GM04504 (cell line): ENCODE measurements at places on chromosomes 11 and 22.

- no peak for DNase-seq
These were observed 97.3 kb downstream of the PDHX start for GRCh38 chr11:35013514-35014233.

- DNase-seq = no peak
These were observed 173.3 kb downstream of the TBC1D22A start for GRCh38 chr22:46935506-46936377.

DNA sequence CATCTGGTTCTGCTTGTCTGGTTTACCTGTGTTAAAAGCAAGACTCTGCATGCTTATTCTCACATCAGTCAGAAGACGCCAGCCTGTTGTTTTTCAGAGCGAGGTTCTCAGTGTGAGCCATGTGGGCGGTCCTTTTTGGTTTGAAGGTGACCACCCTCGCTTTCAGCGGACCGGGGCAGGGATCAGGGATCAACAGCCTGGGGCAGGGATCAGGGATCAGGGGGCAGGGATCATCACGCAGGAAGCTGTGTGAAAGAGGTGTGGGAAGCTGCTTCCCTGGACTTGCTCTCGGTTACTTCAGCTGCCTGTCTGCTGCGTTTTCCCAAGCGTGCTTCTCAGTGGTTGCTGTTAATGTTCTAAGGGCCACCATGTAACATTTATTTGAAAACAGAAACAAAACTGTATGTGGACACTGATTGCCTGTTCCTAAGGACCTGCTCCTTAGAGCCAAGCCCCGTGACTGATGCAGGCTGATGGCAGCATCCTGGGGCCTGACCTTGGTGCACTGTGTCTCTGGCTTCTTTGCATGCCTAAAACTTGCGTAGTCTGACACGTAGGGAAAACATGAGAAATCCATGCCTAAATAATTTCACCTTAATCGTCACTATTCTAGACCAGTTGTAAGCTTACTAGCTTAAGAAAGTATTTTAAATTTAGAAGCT lies 146.9 kb downstream of the ATXN10 start:
- no peak for DNase-seq

DNA sequence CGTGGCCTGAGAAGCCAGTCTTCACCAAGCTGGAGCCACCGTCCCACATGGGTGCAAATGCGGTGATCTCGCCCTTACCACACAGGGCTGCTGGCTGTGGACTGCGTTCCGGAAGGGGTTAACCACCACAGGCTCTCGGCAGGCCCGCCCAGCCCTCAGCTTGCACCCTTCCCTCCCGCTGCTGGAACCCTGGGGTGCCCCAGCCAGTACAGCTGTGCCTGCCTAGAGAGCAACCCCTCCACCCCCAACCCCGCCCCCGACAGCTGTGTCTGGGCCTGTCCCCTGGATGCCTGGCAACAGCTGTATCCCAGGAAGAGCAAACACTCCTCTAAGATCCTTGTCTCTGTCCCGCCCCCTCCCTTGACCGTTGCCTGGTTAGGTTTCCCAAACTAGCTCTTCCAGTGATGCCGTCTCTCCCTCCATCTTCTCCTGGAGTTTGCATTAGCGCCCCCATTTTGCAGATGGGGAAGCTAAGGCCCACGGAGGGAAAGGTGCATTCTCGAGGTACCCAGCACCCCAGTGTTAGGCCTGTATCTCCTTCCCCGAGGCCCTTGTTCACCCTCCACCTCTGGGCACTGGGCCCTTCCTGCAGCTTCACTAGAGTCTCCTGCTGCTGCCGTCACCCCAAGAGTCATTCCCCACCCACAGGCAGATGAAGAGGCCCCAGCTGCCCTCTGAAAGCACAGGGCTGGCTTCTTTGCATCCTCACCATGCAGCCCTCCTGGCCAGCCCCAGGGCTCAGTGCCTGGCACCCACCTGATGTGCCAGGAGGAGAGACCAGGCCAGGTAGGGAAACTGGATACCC lies 12.6 kb upstream of the COX8A start:
- DNase-seq = no peak

DNA sequence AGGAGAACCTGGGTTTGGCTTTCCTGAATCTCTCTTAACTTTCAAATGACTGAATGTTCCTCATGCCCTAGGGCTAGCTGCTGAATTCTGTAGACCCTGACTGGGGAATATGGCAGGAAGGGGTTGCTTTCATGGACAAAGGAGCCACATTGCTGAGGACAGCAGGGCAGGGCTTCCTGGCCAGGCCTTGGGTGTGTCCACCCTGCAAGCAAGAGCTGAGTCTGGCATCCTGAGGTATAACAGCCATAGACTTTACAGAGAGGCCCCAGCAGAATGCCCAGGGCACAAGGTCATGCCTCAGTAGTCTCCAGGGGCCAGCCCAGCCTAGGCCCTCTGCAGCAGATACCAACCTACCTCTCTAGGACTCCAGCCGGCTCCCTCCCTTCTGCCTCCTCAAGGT lies 102.2 kb upstream of the RAG2 start:
- DNase-seq = no peak

- no peak for DNase-seq
These were observed 152.0 kb downstream of the LRRC4C start for GRCh38 chr11:41307296-41308080.

DNA sequence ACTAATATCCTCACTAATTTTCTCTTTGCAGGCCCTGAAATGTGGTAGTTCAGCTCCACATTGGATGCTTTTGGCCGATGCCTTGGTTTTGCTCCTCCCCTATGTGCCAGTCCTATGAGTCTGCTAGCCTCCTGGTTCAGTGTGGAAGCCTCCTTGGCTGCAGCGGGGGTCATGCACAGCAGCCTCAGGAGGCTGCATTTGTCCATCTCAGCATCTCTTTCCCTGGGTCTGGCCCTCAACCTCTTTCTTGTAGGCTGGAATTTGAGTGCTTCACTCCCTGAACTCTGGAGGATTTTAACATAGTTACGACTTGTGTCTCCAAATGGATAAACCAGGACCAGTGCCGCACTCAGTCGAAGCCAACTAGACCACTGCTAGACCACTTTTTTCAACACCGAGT lies 34.9 kb downstream of the SCUBE2 start:
- no peak for DNase-seq

GRCh38 chr11:95429376-95429907 lies 198.4 kb upstream of the SESN3 start:
- no peak for DNase-seq

DNA sequence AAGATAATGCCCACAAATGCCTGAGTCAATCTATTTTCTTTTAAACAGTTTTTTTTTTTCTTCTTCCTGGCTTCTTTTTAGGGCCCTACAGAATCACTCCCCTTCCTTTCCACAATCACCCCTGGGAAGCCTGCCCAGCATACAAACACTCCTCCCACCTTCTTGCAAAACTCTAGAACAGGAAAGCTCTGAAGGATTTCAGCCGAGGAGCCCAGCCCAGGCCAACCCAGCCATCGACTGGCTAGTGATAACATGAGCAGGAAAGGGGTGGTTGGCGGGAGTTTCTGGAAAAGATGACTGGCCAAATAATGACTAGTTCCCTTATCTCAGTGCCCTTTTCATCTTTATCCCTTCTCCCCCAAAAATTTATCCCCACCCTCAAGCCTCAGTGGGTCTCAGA lies 68.2 kb downstream of the USP35 start:
- DNase-seq = peak; percentile 64

- no peak for DNase-seq
These were observed 282.5 kb downstream of the ETS1 start for GRCh38 chr11:128304666-128305485.

DNA sequence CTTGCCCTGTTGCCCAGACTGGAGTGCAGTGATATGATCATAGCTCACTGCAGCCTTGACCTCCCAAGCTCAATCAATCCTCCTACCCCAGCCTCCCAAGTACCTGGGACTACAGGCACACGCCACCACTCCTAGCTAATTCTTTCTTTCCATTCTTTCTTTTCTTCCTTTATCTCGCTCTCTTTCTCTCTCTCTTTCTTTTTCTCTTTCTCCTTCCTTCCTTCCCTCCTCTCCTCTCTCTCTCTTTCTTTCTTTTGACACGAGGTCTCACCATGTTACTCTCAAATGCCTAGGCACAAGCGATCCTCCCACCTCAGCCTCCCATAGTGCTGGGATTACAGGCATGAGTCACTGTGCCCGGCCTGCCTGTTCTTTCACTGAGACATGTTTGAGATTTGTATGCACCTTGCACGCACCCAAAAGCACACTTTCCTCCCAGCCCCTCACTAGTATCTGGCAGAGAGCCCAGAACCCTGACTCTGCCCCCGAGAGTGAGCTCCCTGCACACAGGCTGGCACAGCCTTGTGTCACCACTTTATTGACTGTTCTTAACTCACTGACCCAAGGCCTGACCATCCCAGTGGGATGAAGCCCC lies 56.8 kb downstream of the CD6 start:
- DNase-seq = no peak

GRCh38 chr11:46039990-46040389 lies 81.3 kb downstream of the PHF21A start:
- DNase-seq = no peak

GRCh38 chr11:561148-562003 lies 606 bp downstream of the RASSF7 start:
- DNase-seq = no peak

DNA sequence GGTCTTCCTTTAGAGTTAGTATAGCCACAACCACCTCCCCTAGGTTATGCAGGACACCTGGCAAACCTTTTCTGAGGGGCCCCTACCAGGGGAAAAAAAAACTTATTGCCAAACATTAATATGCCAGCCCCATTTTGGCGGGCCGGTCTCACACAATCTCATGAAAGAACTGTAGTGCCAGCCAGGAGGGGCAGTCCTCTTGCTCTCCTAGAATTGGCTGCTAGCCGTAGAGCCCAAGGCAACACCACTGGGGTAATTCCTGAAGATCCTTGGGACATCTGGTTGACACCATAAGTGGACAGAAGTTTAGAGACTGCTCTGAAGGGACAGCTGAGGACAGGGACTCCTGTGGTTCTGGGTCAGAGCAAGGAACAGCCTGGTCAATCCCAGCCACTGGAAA lies 24.2 kb downstream of the NAV2 start:
- no peak for DNase-seq

GRCh38 chr11:96715208-96715607 lies 325.4 kb downstream of the JRKL start:
- no peak for DNase-seq

- DNase-seq = no peak
These were observed 34.5 kb downstream of the GNB1L start for GRCh38 chr22:19819911-19820879.

DNA sequence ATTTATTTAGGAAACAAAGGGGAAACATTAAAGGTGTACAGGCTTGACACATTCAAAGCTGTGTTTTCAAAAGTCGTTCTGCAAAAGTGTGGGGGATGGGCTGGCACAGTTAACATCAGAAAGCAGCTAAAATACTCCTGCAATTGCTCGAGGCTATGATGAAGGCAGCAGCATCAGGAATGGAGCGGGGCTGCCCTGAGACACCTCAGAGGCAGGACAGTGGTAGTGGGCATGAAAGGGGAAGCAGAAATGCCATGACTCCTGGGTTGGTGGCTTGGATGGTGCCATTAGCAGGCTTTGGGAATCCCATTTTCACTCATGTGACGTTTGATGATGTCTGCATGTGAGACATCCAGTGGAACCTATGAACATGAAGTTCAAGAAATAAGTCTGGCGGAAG lies 646 bp downstream of the NCAPD3 start:
- no peak for DNase-seq

GRCh38 chr11:79675081-79675480 lies 234.3 kb upstream of the TENM4 start:
- no peak for DNase-seq

DNA sequence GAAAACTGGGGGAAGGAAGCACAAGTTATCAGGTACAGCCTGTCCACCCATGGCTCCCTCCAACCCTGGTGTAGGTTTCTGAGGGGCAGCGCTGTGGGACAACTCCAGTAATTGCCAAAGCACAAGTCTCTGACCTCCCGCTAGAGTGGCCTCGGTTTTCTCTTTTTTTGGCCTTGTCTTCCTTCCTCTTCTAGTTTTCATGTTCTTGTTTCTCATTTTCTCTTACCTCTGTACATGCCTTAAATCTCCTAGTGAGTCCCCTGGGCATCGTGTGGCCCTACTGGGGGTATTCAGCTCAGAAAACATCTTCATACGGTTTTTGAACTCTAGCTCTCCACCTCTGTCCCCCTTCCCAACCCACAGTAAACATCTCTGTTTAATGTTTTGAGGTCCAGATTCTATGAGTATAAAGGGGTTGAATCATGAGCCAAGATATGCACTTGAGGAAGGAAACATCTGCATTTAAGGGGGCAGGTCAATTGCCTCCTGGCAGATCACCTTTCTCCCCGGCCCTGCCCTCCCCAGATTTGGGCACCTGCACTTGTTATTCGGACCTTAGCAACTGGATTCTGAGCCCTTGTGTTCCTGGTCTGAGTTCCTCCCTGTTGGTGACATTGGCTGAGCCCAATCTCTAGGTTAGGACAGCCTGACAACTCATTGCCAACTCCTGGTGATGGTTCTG lies 8.4 kb upstream of the LMO2 start:
- no peak for DNase-seq
